ENCODE measurements at places on chromosomes 3 and 15.
A peak's percentile ranks its signal among the peaks of the same experiment; 100 is the strongest.

GRCh38 chr15:66004618-66005262, 135.4 kb downstream of the RAB11A start:
- DNase-seq, result peak; percentile 59

DNA sequence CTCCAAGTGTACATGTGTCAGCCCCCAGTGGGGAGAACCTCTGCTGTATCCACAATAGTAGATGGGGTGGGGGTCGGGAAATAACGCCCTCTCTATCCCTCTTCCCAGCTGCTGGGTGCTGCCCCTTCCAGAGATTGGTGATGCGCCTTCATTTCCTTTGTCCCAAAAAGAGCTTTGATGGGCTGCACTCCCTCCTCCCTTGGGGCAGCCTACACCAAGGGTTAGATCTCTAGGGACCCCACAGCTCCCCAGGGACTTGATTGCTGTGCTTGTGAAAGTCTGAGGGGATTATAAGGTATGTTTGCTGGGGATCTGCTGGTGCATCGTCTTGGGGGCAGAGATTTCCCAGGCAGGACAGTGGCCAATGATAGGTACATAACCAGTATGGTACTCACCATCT, 105.3 kb downstream of the UNC13C start:
- DNase-seq, result no peak

GRCh38 chr3:46107682-46108081, 80.4 kb upstream of the XCR1 start:
- no peak for DNase-seq

GRCh38 chr3:196918968-196919367, 23.4 kb downstream of the NCBP2 start:
- no peak for DNase-seq

DNA sequence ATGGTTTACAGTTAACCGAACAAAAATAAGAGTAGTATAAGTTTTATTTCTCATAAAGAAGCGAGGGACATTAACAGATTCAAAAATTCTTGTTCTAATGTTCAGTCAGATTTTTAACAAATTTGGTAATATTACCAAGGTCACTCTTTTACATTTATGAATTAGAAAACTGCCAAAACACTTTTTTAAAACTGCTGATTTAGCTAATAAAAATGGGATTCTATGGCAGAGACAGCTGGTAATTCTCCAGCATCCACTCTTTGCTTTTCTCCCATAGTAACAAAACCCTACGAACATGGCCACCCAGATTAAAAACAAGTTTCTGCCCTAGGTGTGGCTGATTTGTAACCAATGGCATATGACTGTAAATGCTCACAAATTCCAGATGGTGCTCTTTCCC, 71.2 kb downstream of the GPR160 start:
- no peak for DNase-seq

GRCh38 chr3:103818398-103818797, 1383.6 kb downstream of the ZPLD1 start:
- no peak for DNase-seq

DNA sequence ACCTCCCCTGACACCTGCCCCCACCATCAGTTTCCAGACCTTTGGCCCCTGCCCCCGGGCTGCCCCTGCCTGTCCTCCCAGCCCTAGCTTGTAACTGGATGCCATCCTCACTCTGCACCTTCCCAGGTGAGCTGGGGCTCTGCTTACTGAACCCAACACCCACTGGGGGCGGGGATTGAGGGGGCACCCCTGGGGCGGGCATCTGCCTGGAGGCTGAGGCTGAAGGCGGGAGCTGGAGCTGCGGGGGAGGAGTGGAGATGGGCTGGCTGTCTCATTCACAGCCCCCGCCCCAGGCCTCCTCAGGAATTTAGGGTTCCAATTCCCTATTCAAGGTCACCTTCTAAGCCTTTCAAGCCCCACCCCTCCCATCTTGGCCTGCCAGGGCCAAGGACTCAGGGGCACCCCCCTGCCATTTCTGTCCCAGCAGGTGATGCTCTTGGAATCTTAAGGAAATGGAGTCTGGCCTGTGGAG, 17.7 kb downstream of the PIF1 start:
- DNase-seq, result no peak

- no peak for DNase-seq
Measured at GRCh38 chr3:82054849-82055248, 293.4 kb upstream of the GBE1 start.

- peak; percentile 64 for DNase-seq
Measured at GRCh38 chr3:51682079-51682478, 11.0 kb downstream of the TEX264 start.

DNA sequence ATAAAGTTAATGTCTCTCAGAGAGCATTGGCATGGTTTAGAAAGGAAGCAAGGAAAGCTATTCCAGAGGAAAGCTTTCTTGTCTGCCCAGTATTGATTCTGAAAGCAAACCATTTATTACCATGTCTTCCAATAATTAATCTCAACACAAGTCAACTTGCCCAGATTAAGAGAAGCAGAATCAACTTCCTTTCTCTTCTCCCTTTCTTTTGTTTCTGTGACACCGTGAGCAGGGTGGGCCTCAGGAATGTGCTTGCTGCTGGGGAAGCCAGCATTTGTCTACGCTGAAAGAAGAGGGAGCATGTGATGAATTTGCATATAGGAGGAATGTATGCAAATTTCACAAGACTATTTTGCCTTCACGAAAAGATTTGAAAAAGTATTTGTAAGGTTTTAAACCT, 368.6 kb upstream of the ROPN1 start:
- DNase-seq, result no peak

- DNase-seq, result peak; percentile 66
Measured at GRCh38 chr15:75842722-75843677, at the start of gene UBE2Q2. Gene UBE2Q2 (plus strand): TSS chr15:75843447. CDS start chr15:75843667, 220 bp downstream.

GRCh38 chr3:77414881-77415280, 375.0 kb downstream of the ROBO2 start:
- no peak for DNase-seq

GRCh38 chr15:70266412-70267121, 168.8 kb upstream of the TLE3 start:
- no peak for DNase-seq

DNA sequence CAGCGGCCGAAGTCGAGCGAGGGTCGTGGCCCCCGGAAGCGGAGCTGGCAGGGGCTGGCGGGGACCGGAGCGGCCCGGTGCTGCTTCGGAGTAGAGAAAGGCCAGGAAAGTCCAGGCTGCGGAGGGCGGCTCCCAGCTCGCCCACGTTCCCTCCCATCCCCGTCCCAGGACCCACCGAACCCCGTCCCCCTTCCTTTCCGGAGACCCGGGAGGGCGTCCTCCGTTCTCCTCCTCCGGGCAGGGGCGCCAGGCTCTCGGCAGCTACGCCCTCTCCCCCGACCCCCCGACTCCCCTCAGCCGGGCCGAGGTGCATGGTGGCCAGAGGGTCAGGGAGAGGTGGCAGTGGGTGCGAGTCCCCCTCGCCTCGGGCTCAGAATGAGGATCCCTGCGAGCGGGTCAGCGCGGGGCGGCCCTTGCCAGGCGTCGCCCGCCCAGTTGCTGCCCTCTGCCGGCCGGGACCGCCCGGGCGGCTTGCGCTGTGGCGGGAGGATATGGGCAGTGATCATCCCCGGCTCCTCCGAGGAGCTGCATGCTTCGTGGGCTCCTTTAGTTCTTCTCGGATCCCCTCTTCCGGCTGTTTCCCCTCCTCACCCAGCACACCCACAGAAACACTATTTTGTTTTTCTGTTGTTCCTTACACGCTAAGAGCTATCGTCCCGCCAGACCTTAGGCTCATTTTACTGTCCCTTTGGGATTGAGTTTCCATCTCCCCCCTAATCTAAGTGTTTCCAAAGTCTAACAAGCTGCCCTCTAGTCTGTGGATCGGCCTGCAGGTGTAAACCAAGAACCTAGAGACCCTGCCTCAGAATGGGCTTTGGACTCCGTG, 744 bp upstream of the ALDH1A2 start:
- peak; percentile 90 for DNase-seq

- no peak for DNase-seq
Measured at GRCh38 chr3:124322309-124322880, 330.5 kb upstream of the ROPN1 start.

DNA sequence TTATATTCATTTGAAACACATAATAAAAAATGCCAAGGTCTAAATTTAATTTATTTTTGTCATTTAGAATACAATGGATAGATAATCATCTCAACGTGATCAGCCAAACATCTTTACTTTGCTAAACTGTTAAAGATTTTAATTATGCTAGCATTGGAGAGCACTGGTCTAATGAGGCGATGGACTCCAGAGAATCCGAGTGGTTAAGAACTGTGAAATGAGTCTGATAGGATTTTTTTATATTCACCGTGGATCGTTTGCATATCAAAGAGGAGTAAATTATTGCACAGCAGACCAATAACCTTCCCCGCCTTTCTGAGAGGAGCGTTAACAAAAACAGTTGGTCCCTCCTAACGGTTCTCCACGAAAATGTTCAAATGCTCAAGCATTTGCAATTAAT, 540.8 kb downstream of the FOXP1 start:
- DNase-seq, result no peak

DNA sequence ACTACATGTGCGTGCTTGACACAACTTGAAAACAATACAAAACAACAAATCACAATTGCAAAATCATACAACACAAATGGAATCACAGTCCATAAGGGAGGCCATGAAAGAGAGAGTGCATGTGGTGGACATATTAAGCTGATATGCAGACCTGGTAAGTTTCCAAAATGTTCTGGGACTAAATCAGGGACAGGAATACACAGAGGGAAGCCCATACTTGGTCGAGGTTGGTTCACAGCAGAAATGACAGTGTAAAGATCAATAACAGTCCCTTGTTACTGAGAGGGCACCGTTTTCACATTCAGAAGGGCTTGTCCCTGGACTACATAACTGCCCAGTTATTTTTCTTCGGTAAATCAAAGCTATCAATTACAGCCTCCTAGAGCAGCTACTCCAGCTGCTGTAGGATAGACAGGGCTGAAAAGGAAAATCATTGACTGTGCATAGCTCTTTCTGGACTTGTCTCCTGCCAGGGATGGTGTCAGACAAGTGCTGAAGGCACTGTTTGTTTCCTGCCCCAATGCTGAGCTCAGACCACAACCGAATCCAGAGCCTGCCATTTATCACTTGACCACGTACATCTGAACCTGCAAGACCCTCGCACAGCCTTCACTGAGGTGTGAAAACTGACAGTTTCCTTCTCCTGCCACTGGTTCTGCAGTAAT, 79.5 kb upstream of the KCNMB2 start:
- no peak for DNase-seq

DNA sequence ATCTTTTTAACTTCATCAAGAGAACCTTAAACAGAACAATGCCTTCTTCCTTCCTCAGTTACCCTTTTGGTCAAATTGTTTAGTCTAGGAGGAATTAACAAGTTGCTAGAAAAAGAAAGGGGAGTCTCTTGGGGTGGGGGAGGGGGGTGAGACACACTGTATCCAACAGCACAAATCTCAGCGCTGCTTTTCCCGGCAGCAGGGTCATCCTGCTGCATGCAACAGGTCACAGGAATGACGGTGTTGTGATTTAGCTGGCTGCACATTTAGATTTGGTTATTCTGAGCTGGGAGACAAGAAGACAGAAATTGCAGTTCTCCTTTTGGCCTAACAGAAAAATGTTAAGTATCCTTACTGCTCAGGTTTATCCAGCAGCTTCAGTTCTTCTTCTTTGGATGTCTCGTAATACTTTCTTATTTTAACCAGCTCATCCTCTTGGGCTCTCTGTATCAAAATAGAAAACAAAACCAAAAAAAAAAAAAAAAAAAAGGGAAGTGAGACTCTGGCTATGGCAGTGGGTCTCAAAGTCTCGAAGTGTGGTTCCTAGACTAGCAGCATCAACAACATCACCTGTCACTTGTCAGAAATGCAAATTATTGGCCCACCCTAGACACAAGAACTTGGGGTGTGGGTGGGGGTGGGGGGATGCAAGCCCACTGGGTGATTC, 190.5 kb downstream of the GREM1 start:
- no peak for DNase-seq

- peak; percentile 40 for DNase-seq
Measured at GRCh38 chr15:76058714-76059319, 968 bp upstream of the TMEM266 start.

- DNase-seq, result no peak
Measured at GRCh38 chr3:5258526-5258925, 71.0 kb downstream of the EDEM1 start.

GRCh38 chr3:186612721-186613636, at the start of gene AHSG:
Gene AHSG (plus strand): TSS chr3:186613060. CDS start chr3:186613142, 82 bp downstream.
- DNase-seq, result no peak
